ENCODE measurements at places on chromosomes 6 and 20. TPM values are rescaled to one million over a fixed set of nuclear protein-coding genes. Genes with fewer than 3 reads are reported as not detected.
A peak's percentile ranks its signal among the peaks of the same experiment; 100 is the strongest.

DNA sequence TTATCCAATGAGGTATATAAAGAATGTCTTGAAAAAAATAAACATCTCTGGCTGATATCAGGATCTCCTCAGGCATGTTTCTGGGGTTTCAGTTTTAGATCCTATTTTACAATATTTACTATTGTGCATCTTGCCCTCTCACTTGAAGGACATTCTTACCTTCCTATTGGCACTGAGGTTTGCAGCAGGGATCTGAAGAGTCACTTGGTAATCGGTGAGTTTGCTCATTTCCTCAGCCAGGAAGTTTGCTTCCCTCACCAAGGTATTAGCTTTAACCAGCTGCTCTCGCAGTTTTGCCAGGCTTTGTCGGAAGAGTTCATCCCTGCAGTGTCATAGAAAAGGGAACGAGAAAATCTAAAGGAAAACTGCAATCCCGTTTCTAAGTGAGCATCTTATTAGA, 101.9 kb upstream of the NUP153 start:
- no peak overlapping the region for H3K27ac ChIP-seq
- DNase-seq: no peak
- no peaks in the 10 kb centered on the region for H3K4me1 ChIP-seq
- H3K4me3 ChIP-seq: no peak overlapping the region
- H3K27me3 ChIP-seq: no peaks in the 10 kb centered on the region

- H3K4me3 ChIP-seq: no peak overlapping the region
- peaks cover 4% of the 10 kb centered on the region for H3K4me1 ChIP-seq
- no peak overlapping the region for H3K27ac ChIP-seq
- no peaks in the 10 kb centered on the region for H3K36me3 ChIP-seq
Measured at GRCh38 chr6:157098999-157099398, 224.3 kb downstream of the TMEM242 start.

- no peaks in the 10 kb centered on the region for H3K27me3 ChIP-seq
- H3K36me3 ChIP-seq: no peaks in the 10 kb centered on the region
- no peak overlapping the region for H3K27ac ChIP-seq
- H3K4me1 ChIP-seq: no peaks in the 10 kb centered on the region
- no peak for DNase-seq
- H3K4me3 ChIP-seq: no peak overlapping the region
Measured at GRCh38 chr6:2938632-2939083, 32.7 kb downstream of the SERPINB6 start.

The PLN gene
- 48.8 TPM for total RNA-seq

The APOBEC2 gene
- not detected for total RNA-seq

The ANKRD66 gene
- not detected for total RNA-seq

- no peaks in the 10 kb centered on the region for H3K27me3 ChIP-seq
- H3K27ac ChIP-seq: no peak overlapping the region
- DNase-seq: no peak
- H3K4me3 ChIP-seq: no peak overlapping the region
Measured at GRCh38 chr6:105499931-105500330, 97.0 kb upstream of the PREP start.

DNA sequence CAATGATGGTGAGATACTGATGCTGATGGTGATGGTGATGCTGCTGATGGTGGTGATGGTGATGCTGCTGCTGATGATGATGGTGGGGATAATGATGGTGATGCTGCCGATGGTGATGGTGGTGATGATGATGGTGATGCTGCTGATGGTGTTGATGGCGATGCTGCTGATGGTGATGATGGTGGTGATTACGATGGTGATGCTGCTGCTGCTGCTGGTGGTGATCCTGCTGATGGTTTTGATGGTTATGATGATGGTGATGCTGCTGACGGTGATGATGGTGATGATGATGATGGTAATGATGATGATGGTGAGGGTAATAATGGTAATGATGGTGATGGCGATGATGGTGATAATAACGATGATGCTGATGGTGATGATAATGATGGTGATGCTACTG, 50.0 kb downstream of the ARHGAP40 start:
- no peak for DNase-seq
- peaks cover 2% of the 10 kb centered on the region for H3K4me1 ChIP-seq
- H3K27ac ChIP-seq: no peak overlapping the region
- H3K36me3 ChIP-seq: peaks cover 5% of the 10 kb centered on the region

The CST1 gene
- not detected for total RNA-seq

- H3K27ac ChIP-seq: peak overlapping the region; percentile 31
- H3K36me3 ChIP-seq: peaks cover 17% of the 10 kb centered on the region
- no peak for DNase-seq
- H3K4me1 ChIP-seq: no peaks in the 10 kb centered on the region
Measured at GRCh38 chr20:64011366-64011779, 24.6 kb upstream of the C20orf204 start.
